ENCODE measurements at places on chromosomes 2 and 18.

- no peak for DNase-seq
Observed at GRCh38 chr2:176601066-176601465, 331.8 kb downstream of the MTX2 start.

DNA sequence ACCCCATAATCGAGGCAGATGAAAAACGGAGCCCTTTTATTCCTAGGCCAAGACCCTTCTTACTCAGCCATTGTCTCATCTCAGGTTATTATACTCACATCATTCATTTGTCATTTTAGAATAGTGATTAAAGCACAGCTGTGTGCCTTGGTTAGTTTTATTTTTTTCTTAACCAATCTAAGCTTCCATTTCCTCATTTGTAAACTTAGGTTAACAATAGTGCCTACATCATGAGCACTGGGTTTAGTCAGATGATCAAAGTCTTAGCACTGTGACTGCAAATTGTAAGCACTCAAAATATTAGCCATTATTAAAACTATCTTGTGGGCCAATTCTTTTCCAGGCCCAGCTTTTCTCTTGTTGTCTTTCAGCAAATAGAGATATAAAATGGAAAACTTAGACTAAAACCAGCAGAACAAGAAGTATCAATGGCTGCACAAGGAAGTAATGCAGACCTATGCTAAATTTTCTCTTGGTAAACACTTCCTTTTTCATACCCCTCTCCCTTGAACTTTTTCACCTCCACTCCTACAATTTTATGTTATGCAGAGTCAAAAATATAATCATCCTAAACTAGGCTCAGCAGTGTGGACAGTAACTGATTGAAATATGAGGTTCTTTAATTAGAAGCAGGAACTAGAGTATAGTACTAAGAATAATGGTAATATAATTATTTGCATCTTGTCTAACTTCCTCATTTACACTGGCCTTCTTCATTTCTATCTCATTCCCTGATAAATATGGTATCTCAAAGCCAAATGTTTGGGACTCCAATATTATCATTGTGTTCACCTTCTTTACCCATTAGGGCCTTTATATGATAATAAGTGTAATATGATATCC lies 21.5 kb upstream of the GALNT3 start:
- DNase-seq = no peak

DNA sequence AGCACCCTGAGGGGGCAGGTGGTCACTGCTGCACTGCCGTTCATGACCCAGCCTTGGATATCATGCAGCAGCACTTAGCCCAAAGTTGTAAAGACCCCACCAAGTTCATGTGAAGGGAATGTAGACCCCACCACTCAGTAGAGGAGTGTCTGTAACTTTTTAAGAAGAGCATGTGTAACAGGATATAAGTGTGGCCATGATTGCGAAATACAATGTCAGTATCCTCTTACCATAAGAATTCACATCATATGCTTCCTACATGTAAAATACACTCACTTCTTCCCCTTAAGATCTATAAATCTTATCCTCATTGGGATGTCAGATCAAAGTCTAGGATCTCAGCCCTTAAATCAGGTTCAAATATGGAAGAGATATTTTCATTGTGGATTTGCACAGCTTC lies 276.9 kb downstream of the PTPRM start:
- DNase-seq = no peak

GRCh38 chr18:38257661-38258060 lies 692.1 kb upstream of the CELF4 start:
- no peak for DNase-seq

GRCh38 chr2:65934992-65935629 lies 499.8 kb upstream of the MEIS1 start:
- DNase-seq = no peak

DNA sequence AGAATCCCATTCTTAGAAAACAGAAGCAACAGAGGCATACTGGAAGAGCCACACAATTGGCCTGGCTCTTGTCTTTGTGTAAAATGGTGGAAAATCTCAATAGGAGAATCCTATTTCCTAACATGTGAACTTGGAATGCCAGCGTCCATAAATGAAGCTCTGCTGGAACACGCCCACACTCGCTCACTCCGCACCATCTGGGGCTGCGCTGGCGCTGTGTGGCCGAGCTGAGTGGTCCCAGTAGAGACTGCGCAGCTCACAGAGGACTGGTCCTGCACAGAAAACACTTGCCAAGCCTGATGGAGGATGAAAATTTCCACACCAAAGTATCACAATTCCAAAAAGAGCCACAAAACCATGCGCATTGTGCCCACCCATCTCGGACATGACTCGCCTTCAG lies 56.2 kb downstream of the PXDN start:
- DNase-seq = no peak

DNA sequence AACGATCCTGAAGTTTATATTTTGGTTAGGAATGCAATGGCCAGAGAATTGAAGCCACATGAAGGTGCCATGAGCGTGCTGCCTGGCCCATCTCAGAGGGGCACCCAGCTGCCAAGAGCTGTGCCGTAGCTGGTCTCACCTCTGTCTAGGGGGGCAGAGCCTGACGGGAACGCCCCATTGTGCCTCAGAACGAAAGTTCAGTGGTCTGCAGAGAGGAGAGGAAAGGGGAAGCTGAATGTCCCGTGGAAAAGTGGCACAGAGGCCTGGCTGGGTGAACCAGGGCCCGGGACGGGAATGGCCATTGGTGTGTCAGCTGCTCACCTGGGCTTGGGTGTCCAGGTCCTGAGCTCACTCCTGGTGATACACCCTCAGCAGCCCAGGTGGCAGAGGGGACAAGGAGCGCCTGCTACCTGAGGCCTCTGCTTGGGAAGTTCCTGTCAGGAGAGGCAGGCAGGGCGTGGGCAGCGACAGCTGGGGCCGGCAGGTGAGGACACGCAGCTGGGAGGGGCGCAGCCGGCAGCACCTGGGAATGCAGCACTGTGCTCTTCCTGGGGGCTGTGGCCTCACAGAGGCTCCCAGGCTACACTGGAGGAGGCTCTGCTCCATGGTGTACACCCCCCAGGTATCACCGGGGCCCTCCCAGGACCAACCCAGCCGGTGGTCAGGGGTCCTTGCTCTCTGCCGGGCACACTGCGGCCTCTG lies 67.3 kb downstream of the PARD6G start:
- no peak for DNase-seq

DNA sequence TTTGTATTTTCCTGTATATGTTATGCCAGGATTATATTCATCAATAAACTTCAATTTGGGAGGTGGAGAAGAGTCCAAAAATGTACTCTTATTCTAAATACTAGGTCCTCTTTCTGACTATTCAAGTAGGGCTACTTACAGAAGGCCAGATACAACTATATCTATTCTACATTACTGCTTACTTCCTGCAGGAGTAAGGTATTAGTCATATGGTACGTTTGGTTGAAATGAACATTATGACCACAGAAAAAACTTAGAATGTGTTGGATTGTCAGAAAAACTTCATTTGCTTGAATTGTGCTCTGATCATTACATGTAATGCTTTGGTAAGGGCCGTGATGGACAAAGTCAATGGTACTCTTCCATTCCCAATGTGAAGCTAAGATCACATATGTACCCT lies 35.0 kb downstream of the STAT4 start:
- DNase-seq = no peak

DNA sequence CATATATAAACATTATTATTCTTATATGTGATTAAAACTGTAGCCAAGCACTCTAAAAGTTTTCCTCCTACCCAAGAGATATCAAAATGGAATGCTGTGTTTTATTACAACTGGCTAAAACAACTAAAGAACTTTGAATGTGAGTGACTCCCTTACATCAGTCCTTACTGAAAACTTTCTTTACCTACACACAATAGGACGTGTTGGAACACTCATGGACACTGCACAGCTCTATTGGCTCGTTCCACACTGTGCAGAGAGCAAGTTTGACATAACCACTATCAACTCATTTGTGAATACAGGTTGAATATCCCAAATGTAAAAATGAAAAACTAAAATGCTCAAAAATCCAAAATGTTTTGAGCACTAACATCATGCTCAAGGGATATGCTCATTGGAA lies 650.6 kb downstream of the SLC4A3 start:
- DNase-seq = no peak

- no peak for DNase-seq
Observed at GRCh38 chr2:6739547-6739946, 126.2 kb downstream of the CMPK2 start.

- no peak for DNase-seq
Observed at GRCh38 chr18:29169599-29169998, 992.7 kb upstream of the CDH2 start.

GRCh38 chr2:63846487-63846886 lies 4.8 kb downstream of the UGP2 start:
- DNase-seq = no peak

DNA sequence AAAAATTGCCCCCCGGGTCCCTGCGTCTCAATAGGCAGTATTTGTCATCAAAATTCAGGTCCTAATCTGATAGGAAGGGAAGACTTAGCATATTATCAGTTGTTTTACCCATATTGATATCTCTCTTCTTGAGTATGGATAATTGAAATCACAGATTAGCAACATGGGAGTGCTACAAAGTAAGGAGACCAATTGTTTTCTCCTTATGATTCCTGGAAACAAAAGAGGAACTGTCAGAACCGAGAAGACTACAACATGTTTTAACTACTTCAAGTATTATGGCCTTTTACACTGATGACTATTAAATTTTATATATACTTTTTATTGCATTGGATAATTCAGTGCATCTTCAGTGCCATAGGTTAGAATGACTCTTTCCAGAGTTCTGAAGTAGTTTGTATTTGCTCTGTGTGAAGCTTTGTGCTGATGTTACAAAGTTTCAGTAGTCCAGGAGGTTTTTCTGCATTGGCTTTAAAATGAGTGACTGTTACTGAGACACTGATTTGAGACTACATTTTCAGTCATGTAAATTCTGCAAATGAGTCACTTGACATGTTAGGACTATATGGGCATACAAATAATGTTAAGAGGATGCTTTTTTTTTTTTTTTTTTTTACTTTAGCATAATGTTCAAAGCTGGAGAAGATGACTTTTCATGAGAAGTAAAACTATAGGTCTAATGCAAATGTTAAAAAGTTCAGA lies 19.7 kb upstream of the TLK1 start:
- DNase-seq = no peak

DNA sequence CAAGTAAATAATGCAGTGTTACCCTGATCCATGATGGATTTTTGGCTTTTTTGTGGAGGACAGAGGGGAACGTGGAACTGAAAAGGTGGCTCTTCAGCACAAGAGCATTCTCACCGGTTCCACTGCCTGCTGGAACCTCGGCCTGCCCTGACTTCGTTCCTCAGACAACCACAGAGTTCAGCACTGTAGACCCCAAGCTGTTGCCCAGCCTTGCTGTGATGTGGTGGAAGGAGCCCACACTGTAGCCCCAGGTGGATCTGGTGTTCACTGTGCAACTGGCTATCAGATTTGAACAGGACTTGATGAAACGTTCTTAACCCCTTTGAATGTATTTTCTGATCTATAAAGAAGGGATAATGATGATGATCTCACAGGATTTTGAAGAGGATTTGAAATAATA lies 293.5 kb downstream of the TRIB2 start:
- DNase-seq = no peak

- DNase-seq = no peak
Observed at GRCh38 chr2:3643371-3644245, 14.4 kb upstream of the ALLC start.

DNA sequence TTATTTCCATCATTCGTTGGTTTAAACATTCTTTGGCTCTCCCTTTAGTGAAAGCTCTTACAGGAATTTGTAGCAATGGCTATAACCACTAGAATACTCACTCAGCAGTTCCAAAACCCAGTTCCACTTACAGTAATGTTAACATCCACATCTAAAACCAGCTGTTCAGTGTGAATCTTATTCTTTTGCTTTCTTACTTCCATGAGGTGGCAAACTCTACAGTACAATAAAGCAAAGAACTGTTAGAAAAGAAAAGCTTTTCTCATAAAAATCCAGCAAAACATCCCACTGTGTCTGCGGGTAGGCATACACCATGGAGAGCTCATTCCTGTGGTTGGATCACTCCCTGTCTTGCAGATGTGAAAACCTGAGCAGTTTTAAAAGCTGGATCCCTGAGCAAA lies 147.1 kb downstream of the ARHGAP28 start:
- no peak for DNase-seq

GRCh38 chr2:31269087-31269486 lies 35.1 kb downstream of the EHD3 start:
- no peak for DNase-seq

- no peak for DNase-seq
Observed at GRCh38 chr2:50535971-50536759, 495.8 kb downstream of the NRXN1 start.

- no peak for DNase-seq
Observed at GRCh38 chr2:5915881-5916310, 223.7 kb downstream of the SOX11 start.

DNA sequence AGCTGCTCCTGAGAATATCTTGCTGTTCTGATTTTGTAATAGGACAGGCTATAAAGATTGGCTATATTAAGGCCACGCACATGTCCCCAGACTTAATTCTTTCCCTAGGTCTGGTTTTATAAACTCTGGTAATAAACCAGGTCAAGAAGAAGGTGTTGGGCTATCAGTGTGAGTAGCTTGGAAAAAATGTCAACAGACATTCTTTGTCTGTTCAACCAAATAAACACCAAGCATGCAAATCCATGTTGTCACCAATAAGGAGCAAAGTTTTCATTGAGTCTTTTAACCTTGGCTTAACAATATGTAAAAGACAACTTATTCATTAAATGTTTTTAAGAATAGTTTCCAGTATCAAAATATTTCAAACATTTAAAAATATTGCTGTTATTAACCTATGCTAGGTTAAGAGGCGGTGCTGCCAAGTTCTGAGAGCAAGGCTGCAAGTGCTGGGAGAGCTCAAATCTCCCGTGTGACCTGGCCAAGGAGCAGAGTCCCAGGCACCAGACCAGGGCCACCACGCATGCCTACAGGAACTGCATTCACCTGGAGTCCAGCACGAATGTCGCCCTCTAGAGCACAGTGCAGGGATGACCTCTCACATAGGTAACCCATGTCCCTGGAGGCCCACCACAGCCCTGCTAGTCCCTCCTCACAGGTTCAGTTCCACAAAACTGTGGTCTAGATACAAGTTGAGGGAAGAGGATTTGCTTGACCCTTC lies 120.5 kb upstream of the POU3F3 start:
- DNase-seq = no peak

GRCh38 chr2:29892585-29893259 lies 28.7 kb downstream of the ALK start:
- no peak for DNase-seq

- peak; percentile 24 for DNase-seq
Observed at GRCh38 chr2:112692495-112692911, 28.3 kb upstream of the NT5DC4 start.

- DNase-seq = no peak
Observed at GRCh38 chr18:45589356-45590035, 25.8 kb upstream of the SLC14A2 start.

- DNase-seq = no peak
Observed at GRCh38 chr2:229269941-229270340, 1.1 kb downstream of the PID1 start.

- DNase-seq = no peak
Observed at GRCh38 chr2:104854498-104855220, 744 bp downstream of the POU3F3 start.

DNA sequence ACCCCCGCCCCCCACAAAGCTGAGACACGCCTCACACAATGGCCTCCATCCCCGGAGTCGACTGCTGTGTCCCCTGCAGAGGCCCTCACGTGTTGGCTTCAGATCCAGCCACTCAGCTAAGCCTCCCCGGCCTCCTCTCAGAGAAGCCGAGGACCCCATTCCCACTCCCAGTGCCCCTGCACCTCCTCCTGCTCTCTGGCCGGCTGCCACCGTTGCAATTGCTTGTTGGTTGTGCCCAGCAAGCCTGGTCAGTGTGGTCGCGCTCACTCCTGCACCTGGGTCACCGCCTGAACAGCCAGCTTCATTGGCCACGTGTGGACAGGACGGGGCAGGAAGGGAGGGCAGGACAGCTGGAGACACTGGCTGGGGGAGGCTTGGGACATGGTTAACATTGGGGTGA lies 191.5 kb upstream of the SALL3 start:
- no peak for DNase-seq
